Muscle of leg (tissue), 16 donors: ENCODE measurements at places on chromosomes 1 and 21. TPM values are rescaled to one million over a fixed set of nuclear protein-coding genes. Genes with fewer than 3 reads are reported as not detected.

GRCh38 chr1:202806845-202807450, 1.3 kb downstream of the KDM5B start:
- peaks cover 5% of the 10 kb centered on the region for H3K27me3 ChIP-seq
- peak overlapping the region; percentile 83 for H3K4me3 ChIP-seq
- peak overlapping the region; percentile 77 for H3K27ac ChIP-seq
- peaks cover 19% of the 10 kb centered on the region for H3K4me1 ChIP-seq
- DNase-seq: peak; percentile 43

DNA sequence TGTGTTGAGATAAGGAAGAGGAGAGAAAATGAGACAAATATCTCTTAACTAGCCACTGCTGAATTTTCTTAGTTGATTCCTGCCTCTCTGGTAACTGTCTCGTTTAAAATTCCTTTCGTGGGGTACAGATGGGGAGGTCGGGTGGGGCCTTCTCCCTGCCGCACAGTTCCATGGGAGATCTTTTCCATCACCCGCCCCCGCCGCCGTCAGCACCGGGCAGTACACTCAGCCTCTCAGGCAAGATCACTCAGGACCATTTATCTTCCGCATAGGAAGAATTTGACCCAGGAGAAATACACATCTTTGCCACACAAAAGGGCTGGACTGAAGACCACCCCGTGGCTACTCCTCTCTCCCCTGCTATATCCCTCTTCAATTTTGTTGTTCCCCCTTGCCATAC, 2.3 kb upstream of the VPS26C start:
- no peak overlapping the region for H3K27ac ChIP-seq
- no peak overlapping the region for H3K4me3 ChIP-seq
- H3K27me3 ChIP-seq: no peaks in the 10 kb centered on the region
- H3K4me1 ChIP-seq: peaks cover 9% of the 10 kb centered on the region
- H3K36me3 ChIP-seq: no peaks in the 10 kb centered on the region
- DNase-seq: no peak

- H3K27ac ChIP-seq: peak within 1 kb of the TSS; percentile 67
- H3K4me3 ChIP-seq: peak within 1 kb of the TSS; percentile 51
- H3K36me3 ChIP-seq: no peaks in the 10 kb centered on the region
- peaks cover 10% of the 10 kb centered on the region for H3K4me1 ChIP-seq
These were observed at the start of gene SGIP1 for GRCh38 chr1:66533804-66534740. Gene SGIP1, plus strand, starts transcription at chr1:66534153. Its CDS starts 206 bp downstream, at chr1:66534359.

Gene TEX38
- total RNA-seq: not detected

Gene SLC1A7
- total RNA-seq: not detected

DNA sequence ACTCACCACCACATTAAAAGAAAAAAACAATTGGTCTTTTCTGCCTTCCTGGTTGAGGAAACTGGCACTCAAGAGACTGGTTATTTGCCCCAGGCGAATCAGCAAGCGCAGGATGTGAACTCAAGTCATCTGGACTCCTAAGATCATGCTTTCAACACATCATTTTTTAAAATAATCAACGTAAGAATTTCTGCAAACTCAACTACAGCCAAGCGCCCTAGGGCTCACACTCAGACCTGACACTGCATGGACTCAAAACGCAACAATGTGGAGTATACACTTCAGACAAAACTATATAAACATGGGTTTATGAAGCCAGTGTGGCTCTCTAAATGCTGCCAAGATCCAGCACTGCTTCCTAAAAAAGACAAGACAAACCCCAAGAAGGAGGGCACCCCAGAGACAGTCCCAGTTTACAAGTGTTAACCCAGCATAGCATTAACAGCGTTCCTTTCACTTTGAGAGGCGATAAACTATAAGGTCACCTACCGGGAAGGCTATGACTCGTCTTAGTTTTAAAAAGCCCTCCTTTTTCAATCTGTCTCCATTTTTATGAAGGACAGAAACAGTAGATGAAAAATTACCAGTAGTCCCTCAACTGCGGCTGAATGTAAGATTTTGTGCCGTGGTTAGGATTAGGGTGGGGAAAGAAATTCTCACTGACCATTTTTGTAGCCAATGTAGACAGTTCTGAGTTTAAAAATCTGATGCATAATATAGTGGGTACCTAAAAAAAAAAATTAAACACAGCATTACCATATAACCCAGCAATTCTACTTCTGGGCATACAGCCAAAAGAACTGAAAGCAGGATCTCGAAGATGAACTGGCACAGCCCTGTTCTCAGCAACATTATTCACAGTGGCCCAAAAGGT, 54.8 kb downstream of the SIPA1L2 start:
- peaks cover 5% of the 10 kb centered on the region for H3K4me1 ChIP-seq
- no peak for DNase-seq
- no peaks in the 10 kb centered on the region for H3K27me3 ChIP-seq

DNA sequence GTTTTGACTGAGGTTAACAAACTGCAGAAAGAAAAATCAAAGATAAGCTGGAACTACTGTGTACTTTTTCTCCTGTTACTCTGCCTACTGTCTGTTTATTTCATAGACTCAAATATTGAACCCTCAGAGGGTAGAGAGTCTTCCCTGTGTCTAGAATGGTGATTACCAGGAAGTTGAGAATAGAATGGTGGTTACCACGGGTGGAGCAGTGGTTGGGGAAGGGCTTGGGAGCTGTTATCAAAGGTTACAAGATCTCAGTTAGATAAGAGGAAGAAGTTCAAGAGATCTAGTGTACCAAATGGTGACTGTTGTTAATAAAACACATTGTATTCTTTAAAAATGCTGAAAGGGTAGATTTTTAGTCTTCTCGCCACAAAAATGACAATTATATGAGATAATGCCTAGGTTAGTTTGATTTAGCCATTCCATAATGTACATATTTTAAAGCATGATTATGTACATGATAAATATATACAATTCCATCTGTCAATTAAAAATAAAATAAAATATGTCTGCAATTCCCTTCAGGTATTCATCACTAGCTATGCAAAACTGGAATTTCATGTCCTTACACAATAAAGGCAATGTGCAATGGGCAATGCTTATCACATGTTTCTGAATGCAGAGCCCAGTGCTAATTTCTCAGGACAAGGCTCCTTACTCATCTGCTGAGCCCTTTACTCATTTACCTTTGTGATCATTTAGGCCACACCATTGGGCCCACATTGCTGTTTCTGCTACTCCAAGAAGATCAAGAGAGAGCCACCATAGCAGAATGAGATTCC, 474.3 kb upstream of the CAMK1G start:
- H3K27ac ChIP-seq: no peak overlapping the region
- DNase-seq: no peak
- H3K27me3 ChIP-seq: no peaks in the 10 kb centered on the region
- H3K36me3 ChIP-seq: no peaks in the 10 kb centered on the region
- peaks cover 12% of the 10 kb centered on the region for H3K4me1 ChIP-seq
- no peak overlapping the region for H3K4me3 ChIP-seq
